ENCODE measurements at places on chromosomes 1 and 21.
A peak's percentile ranks its signal among the peaks of the same experiment; 100 is the strongest.

GRCh38 chr1:238660849-238661248, 725.5 kb upstream of the CHRM3 start:
- no peak for DNase-seq

DNA sequence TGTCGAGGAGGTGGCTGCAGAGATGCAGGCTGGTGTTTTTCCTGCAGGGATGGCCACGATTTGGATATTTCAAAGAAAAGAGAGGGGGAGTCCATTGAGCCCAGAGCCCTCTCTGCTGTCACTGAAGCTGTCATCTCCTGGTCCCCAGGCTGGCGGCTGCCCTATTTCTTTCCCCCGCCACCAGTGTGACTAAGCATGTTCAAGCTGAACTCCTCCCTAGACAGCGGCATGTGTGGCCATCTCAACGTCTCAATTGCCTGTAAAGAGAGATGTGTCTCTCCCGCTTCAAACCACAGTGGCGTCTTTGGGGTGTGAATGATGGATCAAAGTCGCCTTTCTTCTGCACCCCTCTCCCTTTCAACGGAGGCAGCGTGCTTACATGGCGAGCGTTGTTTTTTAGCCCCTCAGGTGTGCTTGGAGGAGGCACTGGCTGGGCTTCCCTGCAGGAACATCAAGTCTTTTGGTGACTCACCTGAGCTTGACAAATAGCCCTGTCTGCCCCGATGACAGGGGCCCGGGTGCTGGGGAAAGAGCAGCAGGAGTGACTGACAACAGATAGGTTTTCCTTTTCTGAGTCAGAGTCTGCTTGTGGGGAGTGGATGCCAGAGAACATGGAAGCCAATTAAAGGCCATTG, 346.4 kb upstream of the AJAP1 start:
- no peak for DNase-seq

DNA sequence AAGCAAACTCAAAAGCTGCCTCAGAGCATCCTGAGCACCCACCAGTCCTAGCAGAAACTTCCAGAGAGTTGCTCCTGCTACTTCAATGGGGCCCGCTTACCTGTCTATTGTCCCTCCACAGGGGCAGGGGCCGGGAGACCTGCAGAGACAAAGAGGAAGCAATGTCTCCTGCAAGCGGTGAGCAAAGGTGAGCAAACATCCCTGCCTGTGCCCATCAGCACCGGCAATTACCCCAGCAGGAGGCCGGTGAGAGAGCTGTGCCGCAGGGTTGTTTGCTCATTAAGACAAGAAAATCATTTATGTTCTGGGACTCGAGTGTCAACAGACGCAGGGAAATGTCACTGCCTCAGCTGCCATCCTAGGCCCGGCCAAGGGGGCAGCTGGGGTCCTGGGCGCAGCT, 53.8 kb upstream of the TARDBP start:
- no peak for DNase-seq

DNA sequence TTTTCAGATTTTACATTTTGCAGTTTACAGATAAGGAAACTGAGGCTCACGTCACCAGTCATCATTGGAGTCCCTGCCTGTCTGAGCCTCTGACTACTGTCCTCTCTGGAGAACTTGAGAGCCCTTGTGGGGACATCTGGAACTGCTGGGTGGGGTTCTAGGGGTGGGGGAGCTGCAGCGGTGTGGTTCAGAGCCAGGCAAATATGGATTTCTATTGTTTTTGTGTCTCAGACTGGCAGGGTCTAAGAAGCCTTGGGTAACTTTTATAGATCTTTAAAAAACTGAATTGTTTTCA, 46.9 kb downstream of the IER5 start:
- peak; percentile 71 for DNase-seq

DNA sequence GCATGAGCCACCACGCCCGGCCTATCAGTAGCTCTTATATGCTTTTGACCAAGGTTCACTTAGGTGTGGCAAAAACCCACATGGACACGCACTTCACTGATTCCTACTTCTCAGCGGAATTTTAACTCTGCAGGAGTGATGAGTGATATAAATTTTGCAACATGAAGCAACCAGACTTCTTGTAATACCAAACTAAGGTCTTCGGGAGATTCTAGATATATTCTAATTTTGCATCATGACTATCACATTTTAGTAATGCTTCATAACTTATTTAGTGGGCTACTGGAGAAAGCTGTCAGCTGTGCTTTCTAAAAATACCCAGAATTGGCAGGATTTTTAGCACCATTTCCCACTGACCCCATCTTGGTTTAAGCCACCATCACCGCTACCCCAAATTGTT, 27.8 kb downstream of the RHCE start:
- DNase-seq: no peak

DNA sequence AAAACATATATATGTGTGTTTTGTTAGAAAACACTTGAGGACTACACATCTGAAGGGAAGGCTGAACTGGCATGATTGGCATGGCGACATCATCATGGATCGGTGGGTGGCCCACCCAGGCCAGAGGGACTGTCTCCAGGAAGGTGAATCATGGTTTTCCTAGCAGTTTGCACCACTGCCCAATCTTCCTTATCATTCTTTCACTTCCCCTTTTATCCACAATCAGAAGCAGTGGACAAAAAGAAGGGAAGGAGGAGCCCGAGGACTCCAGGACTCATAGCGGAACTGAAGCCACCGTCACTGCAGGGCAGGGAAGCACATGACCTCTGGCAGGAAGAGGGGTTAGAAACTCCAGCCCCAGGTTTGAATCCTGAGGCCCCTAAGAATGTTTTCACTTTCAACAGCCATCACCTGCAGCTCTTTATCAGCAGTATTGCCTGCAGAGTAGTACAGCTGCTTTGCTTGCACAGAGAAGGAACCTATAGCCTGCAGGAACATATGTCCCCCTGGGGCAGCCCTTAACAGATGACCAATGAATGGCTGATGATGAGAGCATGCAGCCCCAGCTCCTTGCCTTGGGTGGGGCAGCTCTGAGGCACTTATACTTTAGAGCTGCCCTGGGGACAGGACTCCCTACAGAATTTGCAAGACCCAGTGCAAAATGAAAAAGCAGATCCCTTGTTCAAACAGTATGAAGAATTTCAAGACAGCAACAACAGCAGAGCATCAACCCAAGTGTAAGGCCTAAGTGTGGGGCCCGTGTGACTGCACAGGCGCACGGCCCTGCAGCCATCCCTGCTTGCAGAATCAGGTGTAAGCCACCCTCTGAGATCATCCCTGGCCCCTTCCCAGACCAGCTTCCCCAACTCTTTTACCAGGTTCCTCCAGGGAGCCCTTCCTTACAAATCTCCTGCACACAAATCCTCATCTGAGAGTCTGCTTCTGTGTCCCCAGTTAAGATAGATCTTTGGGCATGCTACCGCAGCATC, 241.8 kb upstream of the IRF2BP2 start:
- no peak for DNase-seq

DNA sequence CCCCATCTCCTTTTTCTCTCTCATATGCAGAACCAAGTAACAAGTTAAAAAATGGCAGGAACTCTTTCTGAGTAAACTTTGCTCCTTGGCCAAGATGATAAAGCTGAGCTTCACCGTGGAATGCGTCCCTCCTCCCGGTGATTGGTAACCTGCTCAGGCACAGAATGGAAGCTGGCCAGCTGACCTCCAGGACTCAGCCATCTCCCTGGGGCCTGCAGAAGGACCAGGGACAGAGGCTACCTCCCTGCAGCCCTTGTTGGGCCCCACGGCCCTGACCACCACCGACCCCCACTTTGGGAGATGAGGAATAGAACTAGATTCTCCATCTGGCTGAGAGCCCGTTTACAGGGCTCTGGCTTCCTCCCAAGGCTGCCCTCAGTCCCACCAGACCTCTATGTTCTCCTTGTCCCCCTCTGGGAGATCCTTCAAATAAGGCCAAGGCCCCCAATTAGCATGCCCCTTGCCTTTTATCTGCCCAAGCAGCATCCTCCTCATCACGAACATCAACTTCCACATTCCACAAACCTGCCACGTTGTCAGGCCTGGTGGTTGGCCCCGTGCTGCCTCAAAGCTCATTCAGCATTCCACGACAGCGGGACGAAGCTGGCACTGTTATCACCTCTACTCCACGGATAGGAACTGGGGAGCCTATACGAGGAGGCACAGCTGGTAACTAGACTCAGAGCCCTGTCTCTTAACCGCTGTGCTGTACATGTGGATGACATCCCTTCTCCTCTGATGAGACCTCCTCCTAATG, 74.2 kb downstream of the CD34 start:
- no peak for DNase-seq

GRCh38 chr1:158131217-158131616, 49.5 kb upstream of the CD1D start:
- DNase-seq: no peak

DNA sequence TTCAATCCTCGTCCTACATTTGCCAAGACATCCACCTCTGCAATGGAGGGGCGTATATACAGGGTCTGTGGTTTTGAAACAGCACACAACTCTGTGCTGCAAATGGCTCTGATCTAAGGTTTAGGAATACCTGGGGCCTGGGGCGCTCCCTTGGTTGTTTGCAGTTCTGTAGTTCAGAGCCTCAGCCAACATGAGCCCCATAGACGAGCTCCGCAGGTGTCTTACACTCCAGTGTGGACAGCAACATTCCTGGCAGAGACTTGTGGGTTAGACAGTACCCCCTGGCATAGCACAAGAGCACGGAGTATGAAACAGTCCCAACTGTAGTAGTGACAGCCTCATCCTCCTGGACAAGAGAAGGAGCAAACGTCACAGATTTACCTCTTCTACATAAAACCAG, 120.3 kb upstream of the BARHL2 start:
- no peak for DNase-seq

GRCh38 chr1:57175506-57175905, 209.7 kb upstream of the C8B start:
- no peak for DNase-seq

- peak; percentile 74 for DNase-seq
Measured at GRCh38 chr1:91537281-91537986, 36.8 kb downstream of the CDC7 start.

DNA sequence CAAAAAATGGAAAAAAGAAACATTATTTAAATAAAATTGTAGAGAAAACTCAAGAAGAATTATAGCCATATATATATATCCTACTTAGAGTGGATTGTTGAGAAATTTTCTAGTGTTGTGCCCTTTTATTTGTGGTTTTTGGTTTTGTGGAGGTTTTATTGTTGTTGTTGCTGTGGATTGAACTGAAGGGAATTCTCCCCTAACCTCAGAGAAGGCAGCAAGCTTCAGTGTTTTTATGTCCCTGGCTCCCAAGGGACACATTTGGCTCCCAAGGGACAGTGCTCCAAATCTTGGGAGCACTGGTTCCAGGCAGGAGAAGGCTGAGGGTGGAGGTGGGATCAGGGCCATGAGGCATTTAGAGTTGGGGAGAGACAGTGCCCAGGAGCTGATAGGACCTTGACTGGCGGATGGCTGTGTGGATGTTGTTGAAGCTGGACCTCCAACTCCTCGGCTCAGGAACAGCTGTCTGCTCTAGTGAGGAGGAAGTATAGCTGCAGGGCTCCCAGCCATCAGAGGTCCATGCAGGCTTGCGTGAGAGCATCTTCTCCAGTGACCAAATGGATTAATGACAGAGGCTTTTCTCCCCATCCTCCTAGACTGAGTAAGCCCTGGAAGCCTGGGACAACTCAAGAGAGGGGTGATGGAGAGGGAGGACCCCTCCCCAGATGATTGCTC, 100.5 kb downstream of the TEX35 start:
- DNase-seq: no peak

GRCh38 chr1:53140451-53140850, 2.0 kb downstream of the SLC1A7 start:
- no peak for DNase-seq

GRCh38 chr1:10149231-10149630, 61.1 kb upstream of the KIF1B start:
- no peak for DNase-seq

GRCh38 chr1:201946224-201946908, at the start of gene LMOD1:
LMOD1 (minus strand) TSS chr1:201946548; CDS start chr1:201946340, 208 bp downstream.
- peak; percentile 93 for DNase-seq

GRCh38 chr1:1169429-1170214, 4.1 kb upstream of the TTLL10 start:
- DNase-seq: no peak

DNA sequence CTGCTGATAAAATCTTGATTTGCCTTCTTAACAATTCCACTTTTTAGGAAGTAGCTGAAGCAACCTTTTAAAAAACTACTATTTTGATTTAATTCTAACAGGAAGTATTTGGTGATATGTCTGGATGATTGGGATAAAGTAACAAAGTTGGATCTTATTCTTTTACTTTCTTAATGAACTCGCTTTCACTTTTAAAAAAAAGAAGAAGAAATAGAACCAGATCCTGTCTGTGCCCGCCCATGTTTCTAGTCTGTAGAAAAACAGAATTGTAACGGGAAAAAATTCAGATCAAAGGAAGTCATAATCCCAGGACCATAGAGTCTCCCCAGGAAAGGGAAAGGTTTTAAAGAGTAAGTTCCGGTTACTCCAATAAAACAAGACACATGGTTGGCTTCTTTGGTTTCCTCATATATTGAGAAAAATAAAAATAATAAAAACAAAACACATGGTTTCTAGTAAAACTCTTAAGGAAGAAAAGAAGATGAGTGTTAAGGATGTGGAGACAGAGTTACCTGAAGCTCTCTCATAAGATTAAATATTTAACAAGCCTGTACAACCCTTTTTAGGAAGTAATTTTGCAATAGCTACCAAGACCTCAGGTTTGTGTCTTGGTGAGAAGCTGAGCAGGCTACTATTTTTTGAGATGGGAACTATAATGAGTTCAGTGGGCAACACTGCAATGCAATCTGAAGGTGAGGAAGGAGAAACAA, 4.9 kb downstream of the CD48 start:
- no peak for DNase-seq

GRCh38 chr21:44602463-44602850, 2.1 kb downstream of the KRTAP10-7 start:
- no peak for DNase-seq

DNA sequence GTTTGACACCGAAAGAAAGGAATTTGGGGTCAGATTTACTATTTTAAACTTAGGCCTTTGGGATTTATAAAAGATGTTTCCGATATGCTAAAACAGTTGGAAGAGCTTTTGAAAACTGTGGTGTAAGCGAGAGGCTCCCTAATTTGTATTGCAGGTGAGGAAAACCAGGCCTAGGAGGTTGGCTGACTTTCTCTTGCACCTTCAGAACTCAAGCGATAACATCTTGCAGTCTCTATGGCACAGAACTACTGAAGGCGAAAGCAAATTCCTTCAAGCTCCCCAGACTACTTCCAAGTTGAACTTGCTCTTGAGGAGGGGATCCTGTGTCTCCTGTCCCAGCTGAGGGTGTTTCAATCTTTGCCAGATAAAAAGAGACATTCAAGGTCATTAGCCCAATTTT, 685.7 kb downstream of the ADGRL2 start:
- no peak for DNase-seq

- no peak for DNase-seq
Measured at GRCh38 chr1:43235451-43236121, 34.2 kb upstream of the TMEM125 start.

GRCh38 chr1:159798893-159799292, 3.3 kb upstream of the FCRL6 start:
- DNase-seq: peak; percentile 86

All from AG20443 (cell line).